ENCODE measurements at places on chromosomes 2 and 18.
A peak's percentile ranks its signal among the peaks of the same experiment; 100 is the strongest.

- no peak for DNase-seq
Measured at GRCh38 chr2:206873423-206873822, 65.9 kb upstream of the CPO start.

DNA sequence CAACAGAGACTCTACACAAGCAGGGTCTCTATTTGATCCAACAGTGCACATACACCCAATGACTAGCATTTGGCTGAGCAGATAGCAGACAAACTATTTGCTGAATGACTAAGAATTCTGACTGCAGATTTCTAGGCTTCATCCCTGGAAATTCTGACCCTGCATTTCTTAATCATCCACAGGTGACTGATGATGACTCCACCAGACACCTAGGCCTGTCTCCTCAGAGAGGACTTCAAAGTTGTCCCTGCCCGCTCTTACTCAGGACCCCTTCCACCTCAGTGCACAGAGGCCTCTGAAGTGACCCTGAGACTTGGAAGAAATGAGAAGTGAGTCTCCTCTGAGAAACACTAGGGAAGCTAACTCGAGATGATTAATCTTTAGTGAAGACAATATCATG, 51.3 kb downstream of the SEPTIN10 start:
- DNase-seq = no peak

GRCh38 chr2:240840435-240841060, 20.5 kb upstream of the KIF1A start:
- DNase-seq = peak; percentile 88

DNA sequence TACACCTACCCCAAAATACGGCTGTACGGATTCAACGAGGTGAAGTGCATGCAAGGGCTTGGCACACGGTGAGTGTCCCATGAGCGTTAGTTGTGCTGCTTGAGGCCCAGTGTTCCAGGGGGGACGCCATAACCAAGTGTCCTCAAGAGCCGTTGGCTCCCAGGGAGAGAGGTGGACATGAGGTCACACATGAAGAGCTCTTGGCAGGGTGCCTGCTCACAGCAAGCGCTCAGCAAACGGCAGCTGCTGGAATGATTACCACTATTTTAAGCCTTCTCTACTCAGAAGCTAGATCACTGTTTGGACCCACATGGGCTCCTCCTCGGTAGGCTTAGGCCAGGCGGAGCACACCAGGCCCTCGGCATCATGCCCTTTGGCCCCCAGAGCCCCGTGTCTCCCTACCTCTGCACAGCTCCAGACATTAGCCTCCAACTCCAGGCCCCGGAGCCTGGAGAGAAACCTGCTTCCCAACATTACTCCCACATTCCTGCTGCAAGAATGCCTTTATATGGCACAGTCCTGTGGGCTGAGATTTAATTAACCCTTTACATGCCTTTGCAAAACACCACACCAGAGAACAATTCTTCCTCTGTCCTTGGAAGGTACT, 68.4 kb upstream of the PPP1CB start:
- peak; percentile 99 for DNase-seq

GRCh38 chr2:205695460-205695991, 13.2 kb downstream of the NRP2 start:
- DNase-seq = no peak

DNA sequence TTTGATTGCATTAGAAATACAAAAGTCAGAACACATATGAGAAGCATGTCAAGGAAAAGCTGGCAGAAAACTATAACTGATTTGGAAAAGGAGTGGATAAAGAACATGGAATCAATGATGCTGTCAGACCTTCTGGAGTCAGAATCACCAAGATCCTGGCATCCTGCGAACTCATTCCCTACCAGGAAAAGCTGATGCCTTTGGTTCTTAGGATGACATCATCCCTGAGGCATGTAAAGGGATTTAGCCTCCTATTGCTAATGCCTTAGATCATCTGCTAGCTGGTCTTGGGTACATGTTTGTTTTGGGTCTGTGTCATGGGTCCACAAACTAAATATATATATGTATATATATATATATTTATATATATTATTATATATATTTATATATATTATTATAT, 680.7 kb downstream of the EPHA4 start:
- DNase-seq = peak; percentile 36

DNA sequence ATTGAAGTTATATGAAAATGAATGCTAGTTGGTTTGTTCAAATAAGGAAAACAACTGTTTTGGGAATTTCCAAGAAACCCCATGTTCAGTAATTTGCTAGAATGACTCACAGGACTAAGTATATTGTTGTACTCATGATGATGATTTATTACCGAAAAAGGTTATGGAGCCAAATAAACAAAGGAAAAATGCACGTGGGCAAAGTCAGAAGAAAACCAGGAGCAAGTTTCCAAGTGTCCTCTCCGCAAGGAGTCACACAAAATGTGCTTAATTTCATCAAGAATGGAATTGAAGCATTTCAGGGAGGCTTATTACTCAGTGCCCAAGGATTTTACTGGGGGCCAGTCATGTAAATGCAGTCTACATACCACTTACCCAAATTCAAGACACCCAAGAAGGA, 1652.4 kb upstream of the TMEFF2 start:
- DNase-seq = no peak

GRCh38 chr18:74977041-74977440, 231.9 kb downstream of the PTGR3 start:
- no peak for DNase-seq

DNA sequence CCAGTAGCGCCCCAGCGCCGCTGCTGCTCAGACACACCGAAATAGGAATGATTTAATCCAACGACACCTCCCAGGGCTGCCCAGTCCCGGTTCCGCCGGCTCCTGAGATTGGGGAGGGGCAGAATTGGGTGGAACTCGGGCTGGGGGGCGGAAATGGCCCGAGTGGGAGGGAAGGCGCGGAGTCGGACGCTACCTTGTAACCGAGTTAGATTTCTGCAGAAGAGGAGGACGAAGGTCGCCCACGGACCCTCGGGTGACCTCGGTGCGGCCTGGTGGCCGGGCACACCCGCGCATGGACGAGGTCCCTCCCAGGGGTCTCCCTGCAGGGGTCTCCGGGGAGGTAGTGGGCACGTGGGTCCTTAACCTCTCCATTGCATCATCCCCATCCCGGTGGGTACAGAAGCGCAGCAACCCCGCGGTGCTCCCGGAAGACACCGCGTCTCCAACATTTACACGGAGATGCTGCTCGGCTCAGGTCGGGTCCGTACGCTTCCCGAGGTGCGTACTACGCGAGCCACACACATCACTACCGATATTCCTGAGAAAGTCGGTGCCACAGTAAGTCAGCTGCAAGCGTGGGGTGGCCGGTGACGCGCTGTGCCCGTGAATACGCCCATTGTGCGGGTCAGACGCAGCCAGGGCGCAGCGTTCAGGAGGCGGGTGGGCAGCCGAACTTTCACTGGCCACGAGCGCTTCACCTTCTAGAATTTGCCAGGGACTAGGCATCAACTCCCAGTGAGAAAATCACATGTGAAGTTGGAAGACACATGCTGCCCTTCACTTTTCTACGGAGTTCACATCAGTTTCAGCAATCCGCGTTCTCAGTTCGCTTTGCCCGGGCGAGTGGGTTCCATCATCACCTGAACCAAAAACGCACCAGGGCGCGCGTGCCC, 3.0 kb downstream of the ZNF516 start:
- peak; percentile 33 for DNase-seq

DNA sequence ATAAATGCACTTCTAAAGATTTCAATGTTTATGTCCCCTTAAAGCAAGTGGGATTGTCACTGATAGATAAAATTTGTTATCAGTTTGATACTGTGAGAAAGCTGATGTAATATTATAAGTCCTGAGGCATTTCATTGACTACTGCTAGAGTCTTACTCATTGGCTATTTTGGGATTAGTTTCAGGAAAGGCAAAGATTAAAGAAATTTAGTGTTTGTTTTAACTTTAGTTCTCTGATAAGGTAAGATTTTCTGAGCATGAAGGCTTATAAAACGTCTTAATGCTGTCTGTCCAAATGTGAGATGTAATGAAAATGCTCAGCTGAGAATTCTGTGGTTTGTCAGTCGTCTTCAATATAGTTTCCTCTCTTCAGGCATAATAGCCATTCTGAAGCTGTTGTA, 886.4 kb upstream of the CDH2 start:
- no peak for DNase-seq

DNA sequence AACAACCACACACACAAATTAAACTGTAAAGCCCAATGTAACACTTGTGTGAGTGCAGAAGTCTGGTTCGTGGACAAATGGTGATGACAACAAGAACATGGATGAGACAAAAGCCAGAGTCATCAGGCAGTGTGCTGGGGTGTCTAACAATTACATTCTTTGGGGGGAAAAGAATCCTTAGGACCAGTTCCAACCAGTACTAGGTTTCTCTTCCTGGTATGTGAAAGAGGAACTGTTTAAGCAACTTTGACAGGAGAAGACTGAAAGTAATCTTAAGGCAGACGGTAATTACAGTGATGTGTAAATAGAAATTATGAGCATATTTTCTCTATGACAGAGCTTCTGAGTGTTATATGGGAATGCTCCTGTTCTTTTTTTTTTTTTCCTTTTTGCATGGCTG, 133.4 kb downstream of the AFF3 start:
- no peak for DNase-seq

DNA sequence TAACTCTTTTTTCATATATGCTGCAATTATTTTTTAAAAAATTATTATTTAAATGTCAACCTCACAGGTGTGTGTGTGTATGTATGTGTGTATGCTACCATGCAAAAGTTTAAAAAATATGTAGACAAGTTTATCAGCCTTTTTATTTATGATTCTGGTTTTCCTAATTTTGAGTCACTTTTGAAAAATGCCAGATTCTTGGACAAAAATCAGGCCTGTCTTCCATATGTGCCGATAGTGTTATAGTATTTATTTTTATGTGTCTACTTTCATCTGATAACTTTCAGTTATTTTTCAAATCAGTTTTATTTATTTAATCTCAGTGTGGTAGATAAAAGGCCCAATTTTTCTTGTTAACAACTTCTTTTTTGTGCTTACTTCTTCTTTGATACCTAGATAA, 176.2 kb downstream of the RDH14 start:
- DNase-seq = no peak

- no peak for DNase-seq
Measured at GRCh38 chr2:6922201-6922656, 5.0 kb downstream of the RNF144A start.

- no peak for DNase-seq
Measured at GRCh38 chr18:12625241-12625640, 32.7 kb downstream of the SPIRE1 start.

GRCh38 chr2:39000552-39000951, 110.9 kb downstream of the ARHGEF33 start:
- DNase-seq = no peak

DNA sequence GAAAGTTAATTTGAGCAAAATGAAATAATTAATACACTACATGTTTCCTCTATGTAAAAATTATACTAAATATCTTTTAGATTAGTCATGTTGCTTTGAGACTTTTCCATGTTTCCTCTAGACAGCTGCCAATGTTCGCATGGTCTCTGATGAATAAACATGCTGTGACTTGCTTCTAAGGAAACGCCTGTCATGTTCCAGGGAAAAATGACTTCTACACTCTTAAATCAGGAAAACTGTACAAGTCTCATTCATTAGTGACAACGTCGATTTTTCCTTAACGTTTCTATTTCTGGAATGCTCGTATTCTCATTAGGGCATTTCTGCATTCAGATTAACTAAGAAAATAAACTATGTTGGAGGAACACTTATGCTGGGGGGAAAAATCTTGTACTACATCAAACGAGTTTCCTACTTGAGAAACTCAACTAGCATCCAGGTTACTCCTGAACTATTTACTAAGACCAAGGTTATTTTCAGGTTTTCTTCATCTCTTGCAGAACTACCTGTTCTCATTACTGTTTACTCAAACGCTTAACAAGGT, 1.6 kb downstream of the COBLL1 start:
- peak; percentile 64 for DNase-seq

- no peak for DNase-seq
Measured at GRCh38 chr18:48889981-48890762, 60.6 kb downstream of the SMAD7 start.

DNA sequence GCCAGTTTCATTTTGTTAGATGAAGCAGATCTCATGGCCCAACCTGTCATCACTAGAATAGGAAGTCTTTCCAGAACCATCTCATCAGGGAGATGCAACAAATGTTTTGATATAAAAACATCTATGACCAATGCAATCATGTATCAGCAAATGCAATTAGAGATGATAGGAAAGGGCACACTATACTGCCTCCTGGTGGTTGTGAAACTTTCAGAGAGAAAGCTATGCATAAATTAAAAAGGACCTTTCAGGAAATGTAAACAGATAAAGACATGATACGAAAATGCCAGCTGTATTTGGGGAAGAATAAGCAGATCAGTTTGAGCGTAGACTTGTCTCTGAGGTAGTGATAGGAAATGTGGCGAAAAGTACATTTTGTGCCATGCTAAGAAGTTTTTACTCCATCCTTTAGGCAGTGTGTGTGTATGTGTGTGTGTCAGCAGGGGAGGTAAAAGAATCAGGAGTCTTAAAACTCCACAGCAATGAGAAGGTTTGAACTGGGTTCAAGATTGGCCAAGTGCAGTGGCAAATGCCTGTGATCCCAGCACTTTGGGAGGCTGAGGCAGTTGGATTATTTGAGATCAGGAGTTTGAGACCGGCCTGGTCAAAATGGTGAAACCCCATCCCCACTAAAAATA, 479.3 kb downstream of the CPS1 start:
- DNase-seq = peak; percentile 62

DNA sequence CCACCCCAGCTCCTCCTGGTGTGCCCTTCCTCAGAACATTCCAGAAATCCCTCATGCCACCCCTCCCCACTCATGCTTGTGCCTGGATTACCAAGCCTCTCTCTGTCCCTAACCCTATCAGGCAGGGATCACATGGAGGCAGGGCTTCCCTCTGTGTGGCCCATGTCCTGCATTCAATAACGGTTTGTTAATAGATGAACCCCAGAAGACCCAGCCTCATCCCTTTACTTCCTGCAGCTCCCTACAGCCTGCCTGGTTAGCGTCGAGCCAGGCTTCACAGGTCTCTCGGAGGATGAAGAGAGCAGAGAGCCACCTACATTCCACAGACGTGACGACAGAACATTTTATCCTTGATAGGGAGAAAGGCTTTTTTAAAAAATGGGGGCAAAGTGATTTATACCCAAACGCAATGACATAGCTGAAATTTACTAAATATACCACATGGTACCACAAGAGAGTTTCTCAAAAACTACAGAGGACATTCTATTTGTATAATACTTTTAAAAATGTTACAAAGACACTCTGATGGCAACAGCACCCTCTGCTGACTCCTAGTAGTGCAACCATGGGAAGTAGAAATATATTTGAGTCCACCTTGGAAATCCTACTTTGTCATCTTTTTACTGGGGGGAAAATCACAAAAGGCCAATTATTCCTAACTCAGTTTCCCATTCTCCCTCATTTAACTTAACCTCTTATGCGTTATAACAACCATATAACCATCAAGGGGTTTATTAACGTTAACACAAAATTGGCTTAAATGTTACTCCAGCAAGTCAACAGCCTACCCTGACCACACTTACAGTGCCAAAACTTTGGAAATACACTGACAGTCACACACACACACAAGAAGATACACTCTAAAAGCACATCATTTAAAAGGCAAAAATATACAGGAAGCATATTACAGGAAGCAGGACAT, 30.7 kb downstream of the FBXO15 start:
- peak; percentile 13 for DNase-seq

GRCh38 chr18:48409591-48410094, 460 bp upstream of the ZBTB7C start:
- no peak for DNase-seq
